Inflammatory macrophage treated with lipopolysaccharide for 4 hours (primary cell): ENCODE measurements at places on chromosomes 1 and 21.

- DNase-seq, result no peak
Measured at GRCh38 chr1:188228623-188229022, 1399.9 kb downstream of the PLA2G4A start.

DNA sequence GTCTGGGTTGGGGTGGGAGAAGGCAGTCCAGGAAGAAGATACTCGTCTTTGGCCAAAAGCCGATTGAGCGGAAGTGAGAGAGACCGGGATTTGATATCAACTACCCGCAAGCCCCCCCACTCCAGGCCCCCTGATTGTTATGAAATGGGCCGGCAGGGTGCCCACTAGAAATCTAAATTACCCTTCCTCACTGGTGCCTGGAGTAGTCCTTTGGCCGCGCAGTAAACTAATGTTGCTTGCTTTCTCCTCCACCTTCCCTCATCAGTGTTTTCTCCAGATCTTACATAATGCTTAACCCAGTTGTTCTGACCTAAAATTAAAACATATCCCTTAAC, 119.2 kb upstream of the BARHL2 start:
- DNase-seq, result no peak

- no peak for DNase-seq
Measured at GRCh38 chr1:245332513-245332912, 177.7 kb downstream of the KIF26B start.

- peak; percentile 70 for DNase-seq
Measured at GRCh38 chr1:156217871-156218270, 5.1 kb downstream of the PMF1 start.

DNA sequence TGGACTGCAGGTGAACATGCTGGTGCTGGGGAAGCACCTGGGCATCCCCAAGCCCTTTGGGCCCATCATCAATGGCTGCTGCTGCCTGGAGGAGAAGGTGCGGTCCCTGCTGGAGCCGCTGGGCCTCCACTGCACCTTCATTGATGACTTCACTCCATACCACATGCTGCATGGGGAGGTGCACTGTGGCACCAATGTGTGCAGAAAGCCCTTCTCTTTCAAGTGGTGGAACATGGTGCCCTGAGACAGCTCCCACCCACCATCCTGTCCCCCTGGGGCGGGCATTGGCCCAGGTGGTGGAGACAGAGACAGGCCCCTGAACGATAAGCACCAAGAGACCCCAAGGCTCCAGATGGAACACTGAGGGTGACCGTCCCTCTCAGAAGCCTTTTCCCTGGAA, 25.2 kb upstream of the PADI4 start:
- no peak for DNase-seq

- no peak for DNase-seq
Measured at GRCh38 chr1:156122086-156122485, 7.6 kb downstream of the LMNA start.

GRCh38 chr1:205927676-205928075, 15.6 kb downstream of the SLC26A9 start:
- DNase-seq, result no peak

DNA sequence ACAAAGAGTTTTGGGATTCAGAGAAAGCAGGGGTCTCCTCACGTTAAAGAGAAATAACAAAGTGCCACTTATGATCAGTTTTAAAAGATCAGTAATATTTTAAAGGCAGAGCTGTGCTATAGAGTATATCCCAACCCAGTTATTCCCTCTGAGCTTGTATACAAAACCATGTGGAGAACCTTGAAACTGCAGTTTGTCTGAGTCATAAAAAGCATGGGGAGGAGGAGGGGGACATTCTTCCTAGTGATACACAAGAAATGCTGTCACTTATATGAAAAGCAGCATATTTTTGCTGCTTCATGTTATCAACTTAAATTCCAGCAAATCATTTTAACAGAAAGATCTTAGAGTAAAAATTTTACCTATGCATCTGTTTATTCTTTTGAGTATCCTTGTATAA, 244.5 kb downstream of the GPR52 start:
- no peak for DNase-seq

DNA sequence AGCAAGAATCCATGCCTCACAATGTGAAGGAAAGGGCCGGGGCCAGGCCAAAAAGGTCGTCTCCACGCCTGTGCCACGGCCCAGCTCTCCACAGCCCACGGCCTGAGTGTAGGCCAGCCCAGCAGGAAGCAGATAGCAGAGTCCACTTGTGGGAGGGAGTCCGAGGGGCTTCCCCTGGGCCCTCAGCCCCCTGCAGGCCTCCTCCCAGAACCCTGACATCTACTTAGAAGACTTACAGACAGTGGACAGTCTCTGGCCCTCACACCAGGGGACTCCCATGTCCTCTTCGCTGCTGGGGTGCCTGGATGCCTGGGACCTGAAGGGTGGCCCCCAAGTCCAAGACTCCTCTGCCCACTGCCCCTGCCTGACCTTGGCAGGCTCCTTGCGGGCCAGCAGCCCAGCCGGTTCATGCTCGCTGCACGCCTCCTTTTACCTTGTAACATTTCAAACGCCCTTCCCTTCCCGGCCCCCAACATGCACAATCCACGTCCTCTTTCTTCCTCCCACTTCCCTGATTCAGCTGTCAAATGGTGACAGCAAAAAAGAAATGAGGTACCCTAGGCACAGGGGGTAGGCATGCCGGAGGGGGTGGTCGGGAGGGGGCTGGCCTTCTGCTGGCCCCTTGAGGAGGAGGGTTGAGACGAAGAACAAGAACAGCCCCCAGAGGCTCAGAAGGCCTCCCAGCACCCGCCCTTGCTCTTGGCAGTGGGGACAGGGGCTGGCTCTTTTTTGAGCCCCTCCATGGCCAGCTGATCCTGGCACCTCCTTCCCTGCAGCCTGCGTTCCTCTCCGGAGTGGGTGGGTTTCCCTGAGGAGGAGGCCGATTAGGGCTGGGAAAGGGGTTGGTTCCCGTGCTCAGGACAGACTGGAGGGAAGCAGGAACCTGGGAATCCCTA, 997 bp upstream of the PTPN7 start:
- peak; percentile 36 for DNase-seq

GRCh38 chr1:107139833-107140702, 771 bp upstream of the NTNG1 start:
- no peak for DNase-seq

- no peak for DNase-seq
Measured at GRCh38 chr1:59308839-59309238, 11.9 kb downstream of the FGGY start.

DNA sequence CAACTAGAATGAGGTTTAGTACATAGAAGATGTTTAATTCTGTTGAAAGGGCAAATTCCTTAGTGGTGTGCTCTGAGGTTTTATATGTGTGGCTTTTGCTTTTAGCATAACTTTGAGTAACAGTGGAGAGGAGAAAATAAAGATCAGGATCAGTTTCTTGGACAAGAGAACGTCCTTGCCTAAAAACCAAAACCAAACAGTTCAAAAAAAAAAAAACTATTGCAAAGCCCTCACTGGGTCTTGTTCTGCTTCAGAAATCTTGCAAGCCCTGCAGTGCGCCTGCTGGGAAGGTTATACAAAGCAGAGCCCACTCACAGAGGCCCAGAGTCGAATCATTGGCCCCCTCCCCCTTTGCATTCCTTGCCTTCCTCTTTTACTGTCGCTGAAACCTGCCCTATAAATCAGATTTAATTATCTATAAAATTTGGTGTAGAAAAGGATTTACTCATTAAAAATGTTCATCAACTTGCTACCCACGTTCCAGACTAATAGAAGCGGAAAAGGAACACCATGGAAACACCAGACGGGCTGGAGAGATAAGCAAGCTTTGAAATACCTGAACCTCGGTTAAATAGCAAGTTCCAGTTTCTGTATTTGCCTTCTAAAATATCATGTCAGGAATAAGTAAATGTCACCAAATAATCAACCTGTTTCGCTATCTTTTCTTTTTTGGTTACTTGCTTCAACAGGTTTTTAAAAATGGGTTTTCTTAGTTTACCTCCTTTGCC, 201.6 kb upstream of the PTBP2 start:
- no peak for DNase-seq

- DNase-seq, result no peak
Measured at GRCh38 chr1:83928396-83928795, 70.5 kb downstream of the TTLL7 start.

DNA sequence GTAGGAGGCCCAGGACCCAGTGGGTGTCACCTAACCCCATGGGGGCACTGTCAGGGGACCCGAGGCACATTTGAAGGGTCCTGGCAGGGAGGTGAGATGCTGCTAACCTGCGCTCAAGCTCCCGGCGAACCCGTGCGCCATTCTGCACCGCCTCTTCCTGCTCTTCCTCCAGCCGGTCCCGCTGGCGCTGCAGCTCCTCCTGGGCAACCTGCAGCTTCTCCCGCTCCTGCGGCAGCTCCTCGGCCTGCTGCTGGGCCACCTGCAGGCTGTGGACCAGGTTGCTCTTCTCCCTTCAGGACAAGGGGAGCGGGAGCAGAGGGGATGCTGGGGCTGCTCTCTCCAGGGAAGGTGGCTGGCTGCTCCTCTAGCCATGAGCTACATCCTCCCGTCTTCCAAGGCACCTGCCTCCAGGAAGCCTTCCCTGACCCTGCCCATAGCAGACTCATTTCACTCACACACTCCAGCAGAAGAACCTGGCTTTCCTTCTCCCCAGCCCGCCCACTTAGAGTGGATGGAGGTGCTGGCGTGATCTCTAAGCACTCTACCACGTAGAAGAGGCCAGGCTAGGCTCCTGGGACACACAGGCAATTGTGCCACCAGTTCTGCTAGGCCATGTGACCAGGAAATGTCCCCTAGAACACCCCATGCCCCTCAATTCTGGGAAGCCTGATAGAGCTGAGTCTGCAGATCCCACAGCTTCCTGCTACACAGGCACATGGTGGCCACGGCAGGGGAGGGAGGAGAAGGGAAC, 15.2 kb upstream of the NBPF1 start:
- no peak for DNase-seq

DNA sequence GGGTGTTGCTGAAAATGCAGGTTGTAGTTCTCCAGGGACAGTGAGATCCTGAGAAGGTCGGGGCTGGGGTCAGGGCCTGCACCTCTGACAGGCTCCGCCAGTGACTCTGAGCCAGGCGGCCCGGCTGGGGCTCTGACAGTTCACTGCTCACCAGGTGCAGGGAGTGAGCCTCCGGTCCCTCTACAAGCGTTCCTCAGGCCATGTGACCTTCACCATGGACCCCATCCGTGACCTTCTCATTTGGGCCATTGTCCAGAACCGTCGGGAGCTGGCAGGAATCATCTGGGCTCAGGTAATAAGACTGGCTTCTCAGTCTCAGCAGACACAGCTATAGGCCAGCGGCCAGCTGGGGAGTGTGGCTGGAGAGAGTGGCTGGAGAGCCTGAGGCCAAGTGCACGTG, 41.8 kb downstream of the TRPM2 start:
- no peak for DNase-seq

- no peak for DNase-seq
Measured at GRCh38 chr1:17683598-17683997, 71.5 kb upstream of the ACTL8 start.

GRCh38 chr1:65050735-65051134, 84.4 kb upstream of the JAK1 start:
- no peak for DNase-seq

- DNase-seq, result no peak
Measured at GRCh38 chr1:61781151-61781550, 38.9 kb downstream of the PATJ start.

DNA sequence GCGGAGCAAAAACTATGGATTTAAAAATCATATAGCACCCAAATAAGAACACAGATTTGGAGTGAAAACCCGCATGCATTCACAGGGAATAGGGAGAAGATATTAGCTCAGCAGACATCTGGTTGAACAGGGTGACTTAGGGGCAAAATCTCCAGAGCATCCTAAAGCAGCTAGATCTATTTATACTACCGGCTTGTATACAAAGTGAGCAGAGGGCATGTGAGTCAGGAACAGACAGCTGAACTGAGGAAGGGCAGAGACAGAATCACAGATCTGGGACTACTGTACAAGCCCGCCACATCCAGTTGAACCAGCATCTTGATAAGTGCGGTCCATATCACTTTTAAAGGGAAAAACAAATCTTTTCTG, 35.2 kb upstream of the EXOSC10 start:
- no peak for DNase-seq

DNA sequence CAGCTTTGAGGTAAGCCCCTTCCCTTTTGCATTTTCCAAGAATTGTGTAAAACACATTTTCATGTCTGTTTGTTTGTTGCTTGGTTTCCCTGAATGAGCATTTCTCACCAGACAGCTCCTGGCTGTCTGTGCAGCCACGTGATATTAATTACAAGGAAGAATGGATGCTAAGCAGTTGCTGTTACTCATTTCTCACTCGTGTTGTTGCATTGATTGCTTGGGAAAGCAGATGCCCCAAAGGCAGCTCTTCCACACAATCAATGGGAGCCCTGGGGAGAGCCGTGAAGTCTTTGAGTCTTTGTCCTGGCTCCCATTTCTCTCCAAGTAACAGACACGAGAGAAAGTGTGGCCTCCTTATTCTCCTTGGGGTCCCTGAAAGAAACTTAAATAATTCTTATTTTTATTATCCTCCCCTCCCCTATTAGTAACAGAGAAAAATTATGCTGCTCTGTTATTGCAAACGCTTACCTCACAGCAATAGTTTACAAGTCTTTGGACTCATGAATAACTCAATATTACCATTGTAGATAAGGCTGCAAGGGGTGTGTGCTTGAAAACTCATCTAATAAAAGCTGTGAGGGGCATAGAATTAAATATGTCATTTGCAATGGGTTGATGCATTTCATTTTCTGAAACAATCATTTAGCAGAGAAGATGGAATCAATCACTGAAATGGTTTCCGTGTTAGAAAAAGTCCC, 127.7 kb upstream of the CAMK1G start:
- DNase-seq, result no peak

GRCh38 chr1:180800945-180801344, 111.8 kb upstream of the KIAA1614 start:
- DNase-seq, result no peak

GRCh38 chr1:245356891-245357585, 202.3 kb downstream of the KIF26B start:
- DNase-seq, result no peak

DNA sequence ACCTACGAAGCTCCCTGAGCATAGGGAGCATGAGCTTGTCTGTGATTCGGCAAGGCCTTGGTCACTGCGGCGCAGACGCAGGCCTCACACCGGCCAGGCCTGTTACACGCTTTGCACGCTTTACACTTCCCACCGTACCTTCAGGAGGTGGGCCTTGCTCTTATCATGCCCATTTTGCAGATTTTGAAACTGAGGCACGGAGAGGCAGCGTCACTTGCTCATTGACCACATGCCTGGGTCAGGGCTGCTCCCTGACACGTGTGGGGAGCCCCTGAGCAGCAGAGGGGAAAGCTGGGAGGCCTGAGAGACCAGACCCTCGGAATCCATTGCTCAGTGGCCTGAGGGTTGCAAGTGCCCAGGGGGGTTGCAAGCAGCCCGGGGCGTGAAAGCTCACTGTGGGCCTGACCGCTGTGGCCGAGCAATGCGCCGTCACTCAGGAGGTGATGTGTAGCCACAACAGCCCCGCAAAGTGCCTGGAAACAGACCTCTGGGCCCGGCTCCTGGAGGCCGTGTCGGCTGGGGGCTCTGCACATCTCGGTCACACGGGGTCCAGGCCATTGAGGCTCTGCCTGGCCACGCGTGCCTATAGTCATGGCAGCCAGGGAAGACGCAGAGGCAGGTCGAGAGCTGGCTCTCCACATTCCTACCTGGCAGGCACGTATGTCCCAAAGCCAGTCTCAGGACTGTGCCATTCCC, 6.9 kb downstream of the ARHGEF16 start:
- DNase-seq, result no peak

- no peak for DNase-seq
Measured at GRCh38 chr1:244316407-244316806, 135.3 kb downstream of the ADSS2 start.
